Left cardiac atrium (tissue), 4 donors: ENCODE measurements at places on chromosomes 13 and 19.
A peak's percentile ranks its signal among the peaks of the same experiment; 100 is the strongest.

GRCh38 chr19:32750441-32751055, 31.0 kb downstream of the TDRD12 start:
- DNase-seq, result no peak

DNA sequence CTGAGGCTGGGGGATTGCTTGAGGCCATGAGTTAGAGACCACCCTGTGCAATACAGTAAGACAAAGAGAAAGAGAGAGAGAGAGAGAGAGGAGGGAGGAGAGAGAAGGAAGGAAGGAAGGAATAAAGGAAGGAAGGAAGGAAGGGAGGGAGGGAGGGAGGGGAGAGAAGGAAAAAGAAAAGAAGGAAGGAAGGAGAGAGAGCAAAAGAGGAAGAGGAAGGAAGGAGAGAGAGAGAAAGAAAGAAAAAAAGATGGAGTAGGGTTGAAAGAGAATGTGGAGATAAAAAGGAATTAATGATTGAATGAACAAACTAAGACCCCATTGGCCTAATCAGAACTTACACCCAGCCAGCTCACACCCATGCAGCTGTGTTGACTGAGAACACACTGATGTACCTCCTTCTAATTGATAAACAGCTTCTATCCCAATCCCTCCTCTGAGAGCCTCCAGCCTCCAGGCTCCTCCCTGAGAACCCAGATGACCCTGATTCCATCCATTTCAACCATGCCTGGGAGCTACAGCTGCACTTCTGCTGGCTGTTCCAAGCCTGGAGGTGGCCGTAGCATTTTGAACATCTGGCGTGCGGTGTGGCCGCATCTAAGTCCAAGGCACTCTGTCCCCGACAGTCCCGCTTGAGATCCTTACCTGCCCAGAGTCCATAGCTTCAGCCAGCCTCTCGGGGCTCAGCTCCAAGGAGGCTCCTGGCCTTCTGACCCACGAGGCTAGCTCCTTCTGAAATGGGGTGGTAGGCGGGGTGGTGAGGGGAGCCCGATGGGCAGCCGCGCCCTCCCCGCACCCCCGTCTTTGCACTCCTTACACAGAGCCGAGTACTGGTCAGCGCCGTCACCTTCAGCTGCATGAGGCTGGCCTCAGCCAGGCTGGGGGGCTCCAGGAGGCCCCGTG, 1.1 kb downstream of the PRODH2 start:
- no peak for DNase-seq

GRCh38 chr13:82829040-82829439, 1053.2 kb downstream of the SLITRK1 start:
- DNase-seq, result no peak

GRCh38 chr13:100131863-100132574, 43.1 kb downstream of the PCCA start:
- no peak for DNase-seq

DNA sequence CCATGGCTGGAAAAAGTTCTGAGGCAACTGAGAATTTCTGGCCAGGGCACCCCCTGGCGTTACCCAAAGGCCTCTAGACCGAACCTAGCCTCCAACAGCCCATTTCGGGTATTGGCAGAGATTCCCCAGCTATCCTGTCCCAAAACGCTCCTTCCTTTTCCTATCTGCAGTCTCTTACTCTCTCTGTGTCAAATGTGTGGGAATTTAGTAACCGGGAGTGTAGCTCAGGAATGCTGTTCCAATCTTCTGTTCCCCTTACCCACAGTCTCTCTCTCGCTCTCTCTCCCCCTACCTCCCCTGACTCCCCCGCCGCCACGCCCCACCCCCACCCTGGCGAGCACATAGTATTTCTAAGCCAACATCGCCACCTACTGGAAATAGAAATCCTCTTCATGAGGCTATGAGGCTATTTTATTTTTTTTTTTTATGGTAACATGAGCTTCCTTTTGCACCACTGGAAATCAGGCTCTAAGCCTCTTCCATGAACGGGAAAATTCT, 27.0 kb downstream of the OXGR1 start:
- DNase-seq, result no peak

- no peak for DNase-seq
Observed at GRCh38 chr13:27147530-27148170, 24.0 kb downstream of the USP12 start.

- no peak for DNase-seq
Observed at GRCh38 chr13:50809133-50810090, 34.1 kb downstream of the DLEU7 start.

DNA sequence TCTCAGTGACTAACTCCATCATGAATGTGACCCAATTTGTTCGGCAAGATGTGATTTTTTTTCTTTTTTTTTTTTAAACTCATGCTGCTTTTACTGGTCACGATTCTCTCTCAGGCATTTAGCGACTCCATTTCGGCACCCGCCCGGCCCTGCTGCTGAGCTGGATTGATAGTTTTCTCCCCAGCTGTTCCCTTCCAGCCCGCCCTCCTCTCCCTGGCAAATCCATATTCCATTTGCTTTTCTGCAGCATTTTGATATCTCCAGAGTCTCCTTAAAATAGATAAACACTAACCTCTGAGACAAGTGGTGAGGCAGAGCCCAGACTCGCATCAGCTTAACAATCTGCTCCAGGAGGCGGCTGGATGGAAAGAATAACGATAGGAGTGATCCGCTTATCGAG, 55.5 kb upstream of the KATNAL1 start:
- no peak for DNase-seq

DNA sequence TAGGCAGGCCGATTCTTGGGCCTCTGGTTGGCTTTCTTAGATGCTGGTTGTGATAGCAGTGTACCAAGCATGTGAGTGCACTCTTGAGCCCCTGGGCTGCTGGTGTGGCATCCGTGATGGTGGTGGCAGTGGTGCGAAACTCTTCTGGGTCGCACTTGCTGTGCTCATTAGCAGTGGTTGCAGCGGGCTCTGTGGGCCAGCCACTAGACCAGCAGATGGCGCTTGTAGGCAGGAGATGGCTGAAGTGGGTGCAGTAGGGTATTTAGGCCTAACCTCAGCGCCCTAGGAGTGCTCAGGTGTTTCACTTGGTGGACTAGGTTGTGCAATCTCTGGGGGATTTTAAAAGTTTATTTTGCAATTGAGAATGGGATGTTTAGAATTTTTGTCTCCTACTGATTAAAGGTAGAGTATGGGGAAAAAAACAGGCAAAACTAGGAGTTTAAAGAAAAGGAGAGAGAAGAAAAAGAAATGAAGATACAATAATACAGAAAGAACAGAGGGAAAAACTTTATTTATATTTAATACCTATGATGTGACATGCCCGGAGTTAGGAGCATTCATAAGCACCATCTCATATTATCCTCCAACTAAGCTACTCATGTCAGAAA, 4.3 kb upstream of the ZNF17 start:
- peak; percentile 70 for DNase-seq

GRCh38 chr19:30226464-30227011, 145.6 kb upstream of the ZNF536 start:
- DNase-seq, result no peak

GRCh38 chr13:84443463-84443862, 561.2 kb upstream of the SLITRK1 start:
- no peak for DNase-seq
